Smooth muscle cell of the coronary artery (primary cell): ENCODE measurements at places on chromosomes 16 and 17. TPM values are rescaled to one million over a fixed set of nuclear protein-coding genes. Genes with fewer than 3 reads are reported as not detected.

TBX4 gene
- total RNA-seq: not detected in 2 replicates

EFNB3 gene
- 0.47 and 1.4 TPM in 2 replicates for total RNA-seq

PHKB gene
- 53.7 and 84.8 TPM in 2 replicates for total RNA-seq

ANKRD40CL gene
- total RNA-seq: not detected in 2 replicates

MPDU1 gene
- total RNA-seq: 48.6 and 59.0 TPM in 2 replicates

CTRB2 gene
- not detected in 2 replicates for total RNA-seq

QPRT gene
- 5.3 and 14.7 TPM in 2 replicates for total RNA-seq

OTOP3 gene
- not detected in 2 replicates for total RNA-seq

EVPL gene
- not detected in 2 replicates for total RNA-seq

TPSD1 gene
- total RNA-seq: not detected in 2 replicates

SLC5A2 gene
- total RNA-seq: under 0.01 and 0.15 TPM in 2 replicates

PRCD gene
- total RNA-seq: 0.60 and 1.6 TPM in 2 replicates

NPIPB2 gene
- total RNA-seq: 1.4 and 2.0 TPM in 2 replicates

KRT12 gene
- under 0.01 TPM in 1 of 2 replicates, not detected in the other for total RNA-seq

ZNF597 gene
- 1.1 and 3.1 TPM in 2 replicates for total RNA-seq

C17orf113 gene
- total RNA-seq: under 0.01 and 0.15 TPM in 2 replicates

TRPV2 gene
- total RNA-seq: 53.1 and 92.7 TPM in 2 replicates

PITPNM3 gene
- 0.35 and 0.83 TPM in 2 replicates for total RNA-seq

TEDC2 gene
- total RNA-seq: under 0.01 and 2.9 TPM in 2 replicates

NAGS gene
- 0.59 and 0.98 TPM in 2 replicates for total RNA-seq

CLEC3A gene
- not detected in 2 replicates for total RNA-seq

CRISPLD2 gene
- 0.98 and 2.8 TPM in 2 replicates for total RNA-seq

USP43 gene
- total RNA-seq: under 0.01 TPM in 1 of 2 replicates, not detected in the other

PLA2G10 gene
- not detected in 2 replicates for total RNA-seq

GFAP gene
- 1.1 TPM in 1 of 2 replicates, not detected in the other for total RNA-seq
